Astrocyte (in vitro differentiated cells and primary cell): ENCODE measurements at places on chromosomes 16 and 17.
A peak's percentile ranks its signal among the peaks of the same experiment; 100 is the strongest.

- no peak for DNase-seq
Observed at GRCh38 chr17:55198690-55199370, 65.9 kb upstream of the HLF start.

GRCh38 chr16:2777231-2777902 is at the start of gene ELOB:
TSS of gene ELOB (minus strand) at chr16:2777280. CDS start at chr16:2777239, 41 bp downstream.
- DNase-seq = peak; percentile 47

DNA sequence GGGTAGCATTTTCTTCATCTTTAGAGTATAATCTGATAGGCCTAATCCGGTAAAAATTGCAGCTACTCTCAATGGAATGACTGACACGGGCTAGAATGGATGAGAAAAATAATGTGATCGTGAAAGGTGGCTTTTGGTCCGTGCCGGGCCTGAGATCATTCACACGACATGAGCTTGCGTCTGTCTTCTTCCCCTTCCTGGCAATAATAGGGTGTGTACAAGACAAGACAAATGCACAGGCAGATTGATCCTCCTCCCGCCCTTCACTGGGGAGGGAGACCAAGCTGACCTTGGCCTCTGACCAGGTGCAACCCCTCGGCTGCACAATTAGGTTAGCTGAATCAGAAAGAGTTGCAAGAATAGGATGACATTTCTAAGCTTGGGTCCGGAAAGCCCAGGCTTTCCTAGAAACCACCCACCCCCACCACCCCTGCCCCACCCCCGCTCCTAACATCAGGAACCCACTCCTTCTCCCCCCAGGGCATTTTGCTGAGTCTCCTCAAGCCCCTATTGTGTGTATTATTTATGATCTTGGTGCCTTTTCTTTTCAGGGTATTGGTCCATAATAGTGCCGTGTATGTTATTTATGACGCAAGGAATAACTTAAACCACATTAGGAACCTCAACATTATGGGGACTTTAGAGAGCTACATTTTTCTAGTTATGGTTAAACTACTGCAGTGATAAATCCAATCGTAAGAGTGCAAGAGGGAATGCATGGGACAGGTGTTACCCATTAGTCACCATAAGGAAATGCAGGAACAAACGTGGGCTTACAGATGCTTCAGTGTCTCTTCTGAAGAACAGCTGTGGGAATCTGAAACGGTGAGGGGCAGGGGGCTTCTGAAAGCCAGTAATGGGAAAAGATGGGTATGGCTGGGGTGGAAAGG is 540.1 kb upstream of the PSMD7 start:
- no peak for DNase-seq

- no peak for DNase-seq
Observed at GRCh38 chr16:89845417-89845816, 17.1 kb downstream of the SPIRE2 start.

GRCh38 chr17:18101828-18102227 is 6.7 kb upstream of the MYO15A start:
- no peak for DNase-seq

DNA sequence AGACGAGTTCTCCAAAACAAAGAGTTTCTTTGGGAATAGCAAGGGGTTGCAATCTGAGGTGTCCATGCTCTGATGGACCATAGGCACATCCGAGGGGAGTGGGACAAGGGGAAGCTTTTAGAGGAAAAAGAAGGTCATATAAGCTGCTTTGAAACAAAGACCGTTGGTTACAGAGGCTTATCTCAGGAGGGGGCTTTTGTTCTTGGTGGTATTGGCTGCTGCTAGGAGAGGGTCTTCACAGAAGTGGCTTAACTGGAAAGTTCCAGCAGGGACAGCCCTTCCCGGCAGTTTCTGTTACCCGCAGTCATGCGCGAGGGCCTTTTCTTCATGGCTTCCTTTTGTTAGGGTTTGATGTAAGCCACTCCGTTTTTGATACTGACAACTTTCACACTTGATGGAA is 76.0 kb downstream of the RAP1GAP2 start:
- no peak for DNase-seq

- DNase-seq = no peak
Observed at GRCh38 chr16:976389-976931, 5.1 kb upstream of the SOX8 start.

GRCh38 chr17:83035722-83036121 is 43.7 kb upstream of the METRNL start:
- DNase-seq = no peak

DNA sequence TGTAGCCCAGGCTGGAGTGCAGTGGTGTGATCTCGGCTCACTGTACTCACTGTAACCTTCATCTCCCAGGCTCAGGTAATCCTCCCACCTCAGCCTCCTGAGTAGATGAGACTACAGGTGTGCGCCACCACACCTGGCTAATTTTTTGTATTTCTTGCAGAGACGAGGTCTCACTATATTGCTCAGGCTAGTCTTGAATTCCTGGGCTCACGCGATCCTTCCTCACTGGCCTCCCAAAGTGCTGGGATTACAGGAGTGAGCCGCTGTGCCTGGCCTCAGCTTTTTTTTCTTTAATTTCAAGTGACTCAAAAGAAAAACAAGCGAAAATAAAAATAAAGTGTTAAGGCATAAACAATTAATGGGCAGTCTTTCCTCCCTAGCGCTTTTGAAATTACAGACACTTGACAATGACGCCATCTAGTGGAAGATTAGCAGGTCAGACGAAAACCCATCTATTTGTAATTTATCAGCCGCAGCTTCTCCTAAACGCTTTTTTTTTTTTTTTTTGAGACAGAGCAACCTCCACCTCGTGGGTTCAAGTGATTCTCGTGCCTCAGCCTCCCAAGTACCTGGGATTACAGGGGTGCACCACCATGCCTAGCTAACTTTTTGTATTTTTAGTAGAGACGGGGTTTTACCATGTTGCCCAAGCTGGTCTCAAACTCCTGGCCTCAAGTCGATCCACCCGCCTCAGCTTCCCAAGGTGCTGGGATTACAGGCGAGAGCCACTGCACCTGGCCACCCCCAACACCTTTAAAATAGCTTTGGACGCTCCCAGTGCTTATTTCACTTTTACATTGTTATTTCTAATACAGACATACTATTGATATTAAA is 28.1 kb upstream of the PECAM1 start:
- DNase-seq = peak; percentile 36

DNA sequence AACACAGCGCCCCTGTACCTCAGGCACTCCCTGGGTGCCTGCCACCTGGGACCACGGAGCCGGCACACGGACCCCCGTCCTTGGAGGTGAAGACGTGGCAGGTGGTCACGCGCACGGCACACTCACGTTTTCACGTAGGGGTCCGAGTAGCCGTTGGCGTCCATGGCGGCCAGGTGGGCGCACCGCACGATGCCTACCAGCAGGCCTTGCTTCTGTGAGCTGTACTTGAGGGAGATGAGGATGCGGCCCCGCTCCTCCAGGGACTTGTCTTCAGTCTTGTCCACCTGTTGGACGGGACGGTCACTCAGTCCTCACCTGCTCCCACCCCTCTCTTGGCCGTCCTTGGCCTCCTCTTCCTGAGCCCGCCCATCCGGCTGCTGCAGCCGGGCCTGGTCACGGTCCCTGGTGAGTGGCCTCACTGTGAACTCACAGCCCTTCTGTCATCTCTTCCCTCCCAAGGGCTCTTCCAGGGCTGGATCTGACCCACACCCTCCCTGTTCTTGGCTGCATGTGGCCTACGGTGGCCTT is 18.8 kb downstream of the SCGB1C2 start:
- no peak for DNase-seq

- no peak for DNase-seq
Observed at GRCh38 chr16:89067677-89068443, 25.8 kb upstream of the ACSF3 start.

- no peak for DNase-seq
Observed at GRCh38 chr17:9003355-9004131, 17.8 kb upstream of the NTN1 start.

GRCh38 chr16:75252946-75253911 is 1.8 kb upstream of the BCAR1 start:
- peak; percentile 78 for DNase-seq

- DNase-seq = no peak
Observed at GRCh38 chr16:58102665-58103392, 26.4 kb downstream of the CFAP20 start.
